ENCODE measurements at places on chromosomes 5 and 9. TPM values are rescaled to one million over a fixed set of nuclear protein-coding genes. Genes with fewer than 3 reads are reported as not detected.

DNA sequence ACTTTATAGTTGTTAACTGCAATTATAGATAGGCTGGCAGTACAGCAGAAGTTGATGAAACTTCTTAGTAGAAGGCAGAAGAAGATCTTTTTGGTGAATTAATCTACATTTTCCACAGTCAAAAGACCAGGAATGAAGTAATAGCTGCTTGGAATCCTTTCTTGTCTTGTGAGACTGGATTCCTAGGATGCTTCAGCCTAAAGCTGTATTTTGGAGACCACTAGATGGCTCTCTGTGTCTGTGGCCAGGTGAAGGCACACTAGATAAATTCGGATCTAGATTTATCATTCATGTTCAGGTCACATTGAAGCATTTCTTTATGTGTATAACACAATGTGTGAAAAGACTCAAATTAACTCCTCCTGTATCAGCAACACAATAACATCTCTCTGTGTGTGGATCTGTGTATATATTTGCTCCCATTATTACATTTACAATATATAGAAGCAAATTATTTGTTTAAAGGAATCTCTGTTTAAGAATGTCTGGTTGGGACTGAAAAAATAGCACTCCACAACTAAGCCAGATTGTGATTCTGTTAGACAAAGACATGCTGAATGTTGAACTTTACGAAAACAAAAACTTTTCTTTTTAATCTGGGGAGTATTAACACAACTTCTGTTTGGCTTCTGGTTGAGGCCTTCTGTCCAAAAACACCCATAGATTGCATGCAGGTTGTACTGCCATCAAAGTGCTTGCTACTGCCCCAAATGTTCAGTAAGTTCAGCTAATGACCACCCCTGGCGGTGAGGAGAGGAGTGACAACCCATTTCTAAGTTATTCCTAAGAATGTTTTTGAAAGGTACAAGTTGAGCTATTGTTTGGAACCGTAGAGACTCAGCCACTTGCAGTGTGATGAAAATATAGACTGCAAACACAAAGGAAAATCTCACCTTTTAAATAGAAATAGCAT is 10.6 kb downstream of the GRIN3A start:
- H3K4me3 ChIP-seq: no peak overlapping the region
- no peak for DNase-seq
- no peak overlapping the region for H3K27ac ChIP-seq
- H3K4me1 ChIP-seq: no peaks in the 10 kb centered on the region

- no peak for DNase-seq
- no peak overlapping the region for H3K27ac ChIP-seq
- no peaks in the 10 kb centered on the region for H3K36me3 ChIP-seq
- H3K4me1 ChIP-seq: no peaks in the 10 kb centered on the region
- H3K4me3 ChIP-seq: no peak overlapping the region
Observed at GRCh38 chr5:167720676-167721260, 570.7 kb upstream of the WWC1 start.

- DNase-seq: no peak
- H3K36me3 ChIP-seq: no peaks in the 10 kb centered on the region
- H3K27me3 ChIP-seq: no peaks in the 10 kb centered on the region
- no peaks in the 10 kb centered on the region for H3K4me1 ChIP-seq
Observed at GRCh38 chr9:19416143-19416542, 7.3 kb downstream of the ACER2 start.

DNA sequence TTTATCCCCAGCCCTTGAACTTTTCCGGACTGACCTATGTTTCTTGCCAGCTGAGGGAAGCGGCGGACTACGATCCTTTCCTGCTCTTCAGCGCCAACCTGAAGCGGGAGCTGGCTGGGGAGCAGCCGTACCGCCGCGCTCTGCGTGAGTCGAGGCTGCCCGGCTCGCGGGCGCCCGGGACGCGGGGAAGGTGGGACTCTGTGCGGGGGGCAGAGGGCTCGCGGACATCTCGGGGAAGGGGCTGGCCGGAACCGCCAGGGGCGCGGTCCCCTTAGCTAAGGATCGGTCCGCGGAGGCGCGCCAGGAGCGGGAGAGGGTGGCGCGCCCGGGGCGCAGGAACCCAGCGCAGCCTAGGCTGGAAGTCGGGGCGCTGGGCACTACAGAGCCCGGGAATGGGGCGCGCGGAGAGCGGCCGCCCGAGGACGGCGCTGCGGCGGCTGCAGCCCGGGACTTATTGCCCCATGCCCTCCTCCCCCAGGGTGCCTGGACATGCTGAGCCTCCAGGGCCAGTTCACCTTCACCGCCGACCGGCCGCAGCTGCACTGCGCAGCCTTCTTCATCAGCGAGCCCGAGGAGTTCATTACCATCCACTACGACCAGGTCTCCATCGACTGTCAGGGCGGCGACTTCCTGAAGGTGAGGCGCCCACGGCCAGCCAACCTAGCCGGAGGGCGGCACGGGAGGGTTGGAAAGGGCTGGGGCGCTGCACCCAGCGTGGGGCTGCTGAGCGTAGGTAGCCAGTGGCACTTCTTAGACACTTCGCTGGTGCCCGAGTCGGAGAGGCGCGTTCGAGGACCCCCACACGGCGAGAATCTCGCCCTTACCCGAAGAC is 922 bp downstream of the CRHBP start:
- no peak for DNase-seq
- H3K4me1 ChIP-seq: no peaks in the 10 kb centered on the region
- peak overlapping the region; percentile 13 for H3K4me3 ChIP-seq
- no peaks in the 10 kb centered on the region for H3K27me3 ChIP-seq
- H3K36me3 ChIP-seq: no peaks in the 10 kb centered on the region

PTGR1 gene
- total RNA-seq: 32.6 TPM

PAX5 gene
- total RNA-seq: not detected

All from ovary (tissue), 10 donors.